ENCODE measurements at places on chromosomes 6 and 20.

GRCh38 chr20:49185071-49185761 is 2.9 kb downstream of the STAU1 start:
- DNase-seq: no peak

DNA sequence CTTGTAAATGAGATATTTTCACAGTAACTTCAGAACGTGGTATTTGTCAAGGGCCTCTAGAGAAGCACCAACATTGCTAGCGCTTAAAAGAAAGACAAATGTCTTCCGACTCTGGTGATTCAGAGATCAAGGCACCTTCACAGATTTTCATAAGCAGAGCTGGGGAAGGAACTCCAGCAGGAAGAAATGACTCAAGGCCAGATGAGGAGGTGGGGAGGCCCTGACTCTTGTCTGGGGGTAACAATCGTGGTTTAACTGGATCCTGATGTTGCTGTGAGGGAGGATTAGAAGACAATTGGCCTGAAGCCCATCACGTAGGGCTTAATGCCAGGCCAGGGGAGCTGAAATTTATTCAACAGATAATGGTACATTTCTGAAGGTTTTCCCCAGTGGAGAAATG is 122.9 kb upstream of the QKI start:
- DNase-seq: no peak

DNA sequence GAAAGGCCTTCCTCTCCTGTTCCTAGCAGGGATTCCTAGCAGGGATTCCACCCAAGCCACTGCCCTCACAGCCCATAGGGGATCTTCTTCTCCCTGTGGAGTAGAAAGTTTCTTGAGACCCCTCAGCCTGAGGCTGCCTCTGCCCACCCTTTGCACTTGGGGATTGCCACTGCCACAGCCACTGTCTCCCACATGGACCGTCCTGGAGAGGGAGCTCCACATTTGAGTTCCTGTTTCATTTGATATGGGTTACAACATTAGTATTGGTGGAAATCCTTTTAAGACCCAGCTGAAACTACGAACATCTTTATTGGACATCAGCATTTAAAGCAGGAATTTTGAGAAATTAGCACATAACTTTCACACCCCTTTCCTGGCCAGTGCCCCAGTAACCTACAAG is 25.6 kb downstream of the HLA-G start:
- no peak for DNase-seq

DNA sequence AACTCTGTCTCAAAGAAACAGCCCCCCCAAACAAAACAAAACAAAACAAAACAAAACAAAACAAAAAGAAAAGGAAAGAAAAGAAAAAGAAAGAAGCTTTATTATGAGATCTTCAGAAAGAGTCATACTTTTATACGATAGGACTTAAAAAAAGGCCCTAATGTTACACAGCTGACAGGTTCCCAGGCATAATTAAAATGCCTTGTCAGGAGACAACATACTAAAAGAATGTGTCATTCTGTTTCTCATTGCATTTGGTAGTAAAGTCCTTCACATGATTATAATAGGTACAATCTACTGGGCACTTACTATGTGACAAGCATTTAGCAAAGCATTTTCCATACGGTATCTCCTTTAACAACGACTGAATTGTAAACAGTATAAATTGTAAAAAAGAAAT is 36.4 kb upstream of the RPN2 start:
- DNase-seq: no peak

DNA sequence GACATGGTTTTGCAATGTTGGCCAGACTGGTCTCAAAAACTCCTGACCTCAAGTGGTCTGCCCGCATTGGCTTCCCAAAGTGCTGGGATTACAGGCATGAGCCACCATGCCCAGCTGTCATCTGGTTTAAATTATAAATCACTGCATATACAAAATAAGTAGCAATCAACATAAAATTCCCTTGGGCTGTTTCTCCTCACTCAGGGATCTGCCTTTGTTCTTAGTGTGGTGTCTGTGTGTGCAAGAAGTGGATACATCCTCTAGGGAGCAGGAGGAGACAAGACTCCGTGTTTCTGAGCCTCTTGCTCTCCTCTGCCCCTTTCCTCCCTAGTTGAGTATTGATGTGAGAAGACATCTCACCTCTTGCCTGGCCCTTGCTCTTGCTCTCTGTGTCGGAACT is 65.2 kb upstream of the ADGRF4 start:
- DNase-seq: no peak

DNA sequence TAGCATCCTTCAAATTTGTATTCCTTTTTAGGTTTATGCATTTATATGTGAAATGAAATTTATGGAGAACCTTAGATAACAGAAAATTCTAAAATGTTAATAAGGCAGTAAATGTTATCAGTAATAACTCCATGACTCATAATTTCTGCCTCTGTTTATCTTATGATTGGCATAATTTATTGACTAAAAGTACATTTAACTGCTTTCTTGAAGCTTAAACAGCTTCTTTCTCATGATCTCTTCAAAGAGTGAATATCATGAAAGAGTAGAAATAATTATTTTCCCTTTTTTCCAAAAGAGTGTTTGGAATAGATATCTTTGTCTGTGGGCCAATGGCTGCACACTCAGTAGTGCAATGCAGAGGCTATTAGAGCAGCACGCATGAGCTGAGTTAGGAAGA is 91.3 kb downstream of the SHLD1 start:
- DNase-seq: no peak

GRCh38 chr6:99613409-99613704 is 6.7 kb downstream of the PRDM13 start:
- DNase-seq: no peak

- no peak for DNase-seq
Observed at GRCh38 chr6:130527173-130527572, 161.4 kb downstream of the TMEM200A start.

DNA sequence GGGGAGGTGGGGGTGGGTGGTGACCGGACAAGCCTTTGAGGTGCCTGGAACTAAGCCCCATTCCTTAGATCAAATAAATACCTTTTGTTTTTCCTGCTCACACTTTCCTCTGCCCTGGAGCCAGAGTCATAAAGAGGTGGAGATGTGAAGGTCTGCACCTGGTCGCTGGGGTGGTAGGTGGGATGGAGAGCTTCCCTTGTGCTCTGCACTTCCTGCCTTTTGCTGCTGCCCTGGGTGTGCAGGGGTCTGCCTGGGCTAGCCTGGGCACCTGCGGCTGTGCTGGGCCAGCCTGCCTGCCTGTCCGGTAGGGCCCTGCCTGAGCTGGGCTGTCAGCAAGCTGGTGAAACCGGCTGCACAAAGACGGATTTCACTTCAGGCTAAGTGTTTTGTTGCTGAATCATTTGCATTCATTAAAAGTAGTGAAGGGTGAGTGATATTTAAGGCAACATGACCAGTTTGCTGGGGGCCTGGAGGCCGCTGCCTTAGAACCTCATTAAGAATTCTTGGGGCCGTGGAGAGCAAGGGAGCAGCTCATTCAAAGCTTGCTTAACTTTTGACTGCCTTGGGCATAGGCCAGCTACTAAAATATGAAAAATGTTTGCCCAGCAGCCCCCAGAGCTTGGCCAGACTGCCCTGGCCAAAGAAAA is 20.5 kb downstream of the PTK7 start:
- no peak for DNase-seq

DNA sequence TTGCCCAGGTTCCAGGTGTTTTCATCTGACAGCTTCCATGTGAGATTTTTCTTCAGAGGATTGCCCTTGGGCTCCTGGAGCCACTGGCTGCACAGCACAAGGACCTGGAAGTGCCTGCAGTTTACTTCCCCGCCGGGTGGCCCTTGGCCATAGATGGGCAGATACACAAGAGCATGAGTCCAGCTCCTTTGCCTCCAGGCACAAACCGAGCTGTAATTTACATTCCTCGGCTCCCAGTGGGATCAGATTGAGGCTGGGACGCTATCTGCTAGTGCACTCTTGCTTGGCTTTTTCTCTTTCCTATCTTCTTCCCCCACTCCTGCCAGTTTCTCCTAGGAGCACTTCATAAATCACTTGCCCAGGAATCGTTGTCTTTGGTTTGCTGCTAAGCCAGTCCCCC is 85.4 kb upstream of the RALY start:
- no peak for DNase-seq

DNA sequence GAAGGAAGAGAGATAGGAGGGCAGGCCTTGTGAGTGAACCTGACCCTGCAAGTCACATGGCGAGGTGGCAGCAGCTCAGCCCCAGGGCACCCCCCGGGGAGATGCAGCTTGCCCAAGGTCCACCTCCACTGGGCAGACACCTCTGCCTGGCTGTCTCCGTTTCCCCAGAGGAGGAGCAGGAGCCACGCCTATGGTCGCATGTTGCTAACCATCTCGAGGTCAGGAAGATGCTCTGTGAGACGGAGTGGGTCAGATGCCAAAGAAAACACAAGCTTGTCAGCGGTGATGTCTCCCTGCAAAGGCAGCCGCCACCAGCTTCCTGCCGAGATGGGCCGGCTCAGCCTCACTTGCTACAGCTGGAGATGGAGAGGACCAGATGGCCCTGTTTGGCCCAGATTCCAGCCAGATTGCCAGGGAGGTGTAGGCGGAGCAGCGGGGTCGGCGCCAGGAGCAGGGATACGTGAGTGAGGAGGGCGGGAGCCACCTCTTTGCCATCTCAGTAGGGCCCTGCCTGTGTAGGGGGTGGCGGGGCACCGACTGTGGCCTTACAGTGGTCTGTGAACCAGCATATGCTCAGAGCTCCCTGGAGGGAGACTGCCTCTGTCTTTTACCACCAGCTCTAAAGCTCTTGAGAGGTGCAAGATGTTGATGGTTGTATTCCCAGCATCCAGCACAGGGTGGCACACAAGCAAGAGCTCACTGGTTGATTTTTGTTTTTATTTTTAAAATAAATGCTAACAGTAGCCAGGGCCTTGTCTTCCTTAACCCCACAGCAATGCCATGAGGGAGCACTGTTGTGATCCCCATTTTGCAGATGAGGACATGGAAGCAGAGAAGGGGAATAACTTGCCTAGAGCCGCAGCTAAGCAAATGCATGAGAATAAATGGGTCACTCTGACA is 42.9 kb upstream of the FAM83D start:
- no peak for DNase-seq

- DNase-seq: no peak
Observed at GRCh38 chr6:154767003-154767723, 33.9 kb downstream of the SCAF8 start.

DNA sequence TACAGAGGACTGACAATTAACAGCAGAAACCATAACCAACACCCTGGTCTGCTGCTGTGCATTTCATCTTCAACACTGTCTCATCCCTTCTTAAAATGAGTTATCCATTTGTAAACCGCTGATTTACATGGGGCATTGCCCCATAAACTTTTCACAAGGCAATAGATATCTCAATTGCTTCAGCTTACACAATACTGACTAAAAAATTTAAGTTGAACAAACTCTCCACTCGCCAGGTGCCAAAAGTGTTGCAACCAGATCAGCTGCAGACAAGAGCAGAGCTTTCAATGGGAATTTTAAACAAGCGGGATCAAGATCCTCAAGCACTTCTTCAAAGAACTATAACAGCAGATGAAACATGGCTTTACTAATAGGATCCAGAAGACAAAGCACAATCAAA is 183.0 kb downstream of the TASP1 start:
- no peak for DNase-seq

- no peak for DNase-seq
Observed at GRCh38 chr20:46078954-46079353, 10.8 kb downstream of the NCOA5 start.

DNA sequence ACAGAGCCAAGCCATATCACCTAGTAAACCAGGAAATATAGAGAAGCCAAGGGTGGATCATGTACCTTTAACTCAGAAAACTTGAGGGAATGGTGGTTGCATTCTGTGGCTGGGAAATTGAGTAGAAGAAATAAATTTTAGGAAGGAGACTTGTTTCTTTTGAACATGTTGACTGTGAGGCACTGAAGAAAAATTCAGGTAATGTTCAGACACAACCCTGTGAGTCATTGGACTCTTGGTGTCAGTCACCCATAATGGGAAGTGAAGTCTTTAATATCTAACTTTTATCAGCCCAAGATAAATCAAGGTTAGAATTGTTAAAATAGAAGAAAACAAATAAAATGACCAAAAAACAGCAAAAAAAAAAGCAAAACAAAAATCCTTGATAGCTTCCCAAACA is 98.8 kb upstream of the GRIK2 start:
- no peak for DNase-seq

- no peak for DNase-seq
Observed at GRCh38 chr6:133553652-133554051, 312.5 kb downstream of the EYA4 start.

DNA sequence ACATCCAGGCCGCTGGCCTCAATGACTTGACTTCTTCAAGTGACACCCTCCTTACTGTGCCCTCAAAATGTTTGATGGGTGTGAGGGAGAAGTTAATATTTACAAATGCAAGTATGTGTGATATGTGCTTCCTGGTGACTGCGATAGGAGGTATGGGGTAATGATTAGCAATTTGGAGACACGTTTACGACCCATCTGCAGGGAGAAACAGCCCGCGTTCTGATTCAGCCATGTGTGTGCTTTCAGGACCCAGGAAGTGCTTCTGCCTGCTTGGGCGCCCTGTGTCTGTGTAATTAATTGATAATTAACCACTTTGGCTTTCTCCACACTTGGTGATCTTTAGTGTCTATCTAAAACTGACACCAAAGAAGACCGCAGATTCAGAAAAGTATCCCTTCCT is 25.0 kb downstream of the SIRPA start:
- DNase-seq: no peak

DNA sequence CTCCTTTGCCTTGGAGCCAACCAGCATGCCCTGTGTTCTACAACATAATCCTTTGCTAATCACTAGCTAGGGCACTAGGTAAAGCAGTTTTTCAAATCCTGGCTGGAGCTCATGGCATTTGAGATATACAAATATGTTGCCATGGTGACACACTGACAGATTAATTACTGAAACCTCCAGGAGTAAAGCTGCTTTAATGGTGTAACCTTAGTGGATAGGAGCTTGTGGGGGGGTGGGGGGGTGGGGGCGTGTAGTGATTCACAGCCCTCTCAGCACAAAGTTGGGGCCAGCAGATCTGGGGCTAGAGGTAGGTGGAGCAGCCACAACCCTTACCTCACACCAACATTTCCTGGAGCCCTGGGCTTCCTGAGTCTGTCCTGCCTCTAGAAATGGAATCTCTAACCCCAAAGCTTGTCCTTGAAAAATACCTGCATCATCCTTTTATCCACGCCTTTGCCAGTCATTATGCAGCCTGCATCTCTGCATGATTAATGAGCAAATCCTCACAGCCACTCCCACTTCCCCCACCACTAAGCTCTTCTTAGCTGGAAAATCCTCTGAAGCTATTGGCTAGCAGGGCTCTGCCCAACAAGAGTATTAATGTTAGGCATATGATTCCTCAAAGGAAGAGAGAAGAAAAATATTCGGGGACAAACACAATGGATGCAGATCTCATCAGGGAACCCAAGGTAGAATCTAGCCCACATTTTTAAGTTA is 84.5 kb upstream of the PRND start:
- no peak for DNase-seq

DNA sequence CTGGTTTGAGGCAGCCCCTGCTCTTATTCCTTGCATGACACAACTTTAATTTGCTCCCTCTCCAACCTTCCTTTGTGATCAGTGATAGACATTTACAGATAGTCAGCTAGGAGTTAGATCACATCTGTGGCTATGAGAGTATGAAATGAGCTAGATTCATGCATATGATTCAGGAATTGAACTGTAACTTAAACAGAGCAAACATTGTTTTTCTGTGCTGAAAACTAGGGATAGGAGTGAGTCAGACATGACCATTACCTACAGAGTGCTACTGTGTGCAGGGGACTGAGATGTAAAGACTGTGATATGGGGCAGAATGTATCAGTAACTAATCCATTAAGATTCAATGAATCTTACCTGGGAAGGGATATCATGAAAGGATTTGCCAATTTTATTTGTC is 279.4 kb upstream of the SPTLC3 start:
- DNase-seq: no peak

All from stimulated activated CD4-positive, alpha-beta T cell treated with anti-CD3 and anti-CD28 coated beads, Interleukin-15, amount 100 ng/mL, for 1 hour (primary cell).